ENCODE measurements at places on chromosomes 3 and 15. TPM values are rescaled to one million over a fixed set of nuclear protein-coding genes. Genes with fewer than 3 reads are reported as not detected.

FAM81A gene
- 0.73 TPM for total RNA-seq

GRCh38 chr3:159800434-159801155, 188.0 kb upstream of the IL12A start:
- DNase-seq, result no peak

- no peak for DNase-seq
Observed at GRCh38 chr15:61379005-61379404, 149.9 kb upstream of the RORA start.

UQCC5 gene
- 8.5 TPM for total RNA-seq

DNA sequence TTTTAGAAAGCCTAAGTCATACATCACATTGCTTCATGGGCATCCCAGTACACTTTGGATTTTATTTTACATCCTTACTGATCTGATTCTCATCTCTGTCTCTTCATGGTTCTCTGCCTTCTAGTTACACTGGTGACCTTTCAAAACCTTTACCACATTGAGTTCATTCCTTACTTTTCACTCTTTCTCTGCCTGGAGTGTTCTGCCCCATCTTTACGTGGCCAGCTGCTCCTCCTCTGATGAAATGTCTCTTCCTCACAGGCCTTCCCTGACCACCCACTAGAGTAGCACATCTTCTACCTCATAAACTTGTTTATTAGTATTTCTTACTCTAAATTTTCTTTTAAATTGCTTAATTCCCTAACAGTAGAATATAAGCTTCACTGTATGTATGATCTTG, 17.7 kb downstream of the CTNNB1 start:
- DNase-seq, result no peak

HESX1 gene
- not detected for total RNA-seq

BBS4 gene
- total RNA-seq, result 10.0 TPM

SCG3 gene
- not detected for total RNA-seq

HHATL gene
- total RNA-seq, result not detected

GRCh38 chr3:2579206-2579605, 480.5 kb downstream of the CNTN4 start:
- no peak for DNase-seq

HDC gene
- total RNA-seq, result 0.27 TPM

DNA sequence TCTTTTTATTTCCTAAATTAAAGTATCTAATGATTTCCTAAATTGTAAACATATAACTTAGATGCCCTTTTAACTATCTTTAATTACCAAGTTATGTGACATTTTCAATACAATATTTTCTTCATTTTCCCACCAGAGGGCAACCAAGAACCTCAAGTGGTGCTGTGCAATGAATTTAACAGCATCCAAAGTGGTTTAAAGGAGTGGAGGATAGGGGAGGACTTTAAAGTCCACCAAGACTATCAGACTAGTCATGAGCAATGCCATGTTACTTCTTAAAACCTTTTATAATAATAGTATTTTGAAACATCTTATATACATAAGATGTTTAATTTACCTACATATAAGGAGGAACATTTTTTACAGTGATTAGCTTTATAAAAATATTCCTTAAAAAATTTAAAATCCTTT, 74.4 kb downstream of the DLG1 start:
- peak; percentile 33 for DNase-seq

GRCh38 chr3:46496746-46497555, 825 bp upstream of the RTP3 start:
- peak; percentile 56 for DNase-seq

- no peak for DNase-seq
Observed at GRCh38 chr15:45674677-45675076, 39.8 kb downstream of the SQOR start.

DNA sequence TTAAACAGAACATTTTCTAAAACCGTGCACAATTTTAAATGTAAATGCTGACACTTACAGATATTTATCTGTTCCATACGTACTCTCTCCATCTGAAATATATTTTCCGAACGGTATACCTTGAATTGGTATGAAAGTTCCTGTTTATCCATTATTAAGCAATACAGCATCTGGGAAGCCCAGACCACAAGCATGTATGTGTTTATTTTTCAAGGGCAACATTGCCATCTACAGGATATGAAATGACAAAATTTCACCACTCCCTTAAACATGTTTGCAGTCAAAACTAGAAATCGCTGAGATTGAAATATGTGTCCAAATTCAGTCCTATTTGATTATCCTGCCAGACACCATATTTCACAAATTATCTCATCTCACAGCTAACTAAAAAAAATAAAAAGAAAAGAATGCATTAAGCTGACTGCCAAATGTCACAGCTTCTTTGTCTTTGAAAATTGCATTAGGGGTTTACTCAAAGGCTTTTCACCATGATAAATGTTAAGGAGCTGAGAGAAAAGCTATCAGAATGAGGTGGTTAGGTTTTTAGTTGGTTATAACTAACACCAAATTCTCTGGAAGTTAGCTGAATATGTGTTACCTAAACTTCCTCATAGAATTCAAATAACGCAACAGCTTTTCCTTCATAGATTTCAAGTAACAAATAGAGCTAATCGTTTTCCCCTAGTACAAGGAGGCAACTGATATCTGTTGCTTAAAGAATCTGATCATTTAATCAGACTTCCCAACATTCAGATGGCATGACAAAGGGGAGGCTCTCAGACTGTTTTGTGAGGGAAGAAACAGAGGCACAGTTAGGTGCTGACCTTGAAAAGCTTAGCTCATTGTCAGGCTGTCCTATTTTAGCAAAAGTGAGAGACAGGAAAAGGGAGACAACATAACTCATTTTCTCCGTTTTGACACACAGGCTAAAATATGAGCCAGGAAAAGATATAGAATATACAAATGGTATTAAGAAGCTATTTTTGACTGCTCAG, 533.1 kb downstream of the TBL1XR1 start:
- no peak for DNase-seq

- peak; percentile 1 for DNase-seq
Observed at GRCh38 chr15:82537351-82537908, 2.8 kb downstream of the RPS17 start.

GRCh38 chr3:185654758-185655145, 68.7 kb downstream of the SENP2 start:
- DNase-seq, result no peak

DNA sequence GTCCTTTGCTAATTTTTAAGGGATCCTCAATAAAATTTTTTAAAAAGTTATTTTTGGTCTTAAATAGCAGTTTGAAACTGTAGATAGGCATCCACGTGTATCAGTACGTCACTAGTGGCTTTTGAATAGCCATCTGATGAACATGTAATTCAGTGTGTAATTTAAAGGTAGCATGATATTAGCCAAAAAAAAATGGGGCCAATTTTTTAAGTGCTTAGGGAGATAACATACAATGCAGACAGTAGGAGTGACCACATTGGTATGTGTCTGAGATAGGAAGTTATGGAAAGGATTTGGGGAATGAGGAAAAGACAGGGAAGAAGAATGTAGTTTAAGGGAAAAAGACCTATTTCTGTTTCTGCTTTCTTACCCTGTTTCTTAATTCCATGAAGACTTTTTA, 2.5 kb downstream of the AP4E1 start:
- DNase-seq, result no peak

DNA sequence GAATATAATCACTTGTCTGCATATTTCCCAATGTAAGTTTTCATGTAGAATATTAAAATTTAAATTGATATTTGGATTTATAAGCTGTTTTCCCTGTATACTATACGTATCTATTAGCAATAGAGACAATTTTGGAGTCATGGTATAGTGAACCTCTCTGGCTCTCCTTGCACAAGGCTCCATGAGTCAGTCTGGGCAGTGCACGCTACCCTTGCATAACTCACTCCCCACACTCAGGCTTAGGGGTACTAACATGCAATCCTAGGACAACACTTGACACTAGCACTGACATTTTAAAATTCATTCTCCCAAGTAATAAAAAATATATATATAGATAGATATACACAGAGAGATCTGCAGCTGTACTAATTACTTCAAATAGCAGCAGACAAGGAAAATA, 39.2 kb downstream of the SLC24A1 start:
- DNase-seq, result no peak

GRCh38 chr3:14319654-14320182, 82.7 kb upstream of the SLC6A6 start:
- DNase-seq, result peak; percentile 46

Data from activated CD4-positive, alpha-beta T cell treated with anti-CD3 and anti-CD28 coated beads, Interleukin-2, amount 10 ng/mL, durations not matched to agents 7 days and 5 days (primary cell).